ENCODE measurements at places on chromosomes 16 and 17.
A peak's percentile ranks its signal among the peaks of the same experiment; 100 is the strongest.

GRCh38 chr17:22599322-22599721 lies 907.0 kb downstream of the KCNJ18 start:
- no peak for DNase-seq

DNA sequence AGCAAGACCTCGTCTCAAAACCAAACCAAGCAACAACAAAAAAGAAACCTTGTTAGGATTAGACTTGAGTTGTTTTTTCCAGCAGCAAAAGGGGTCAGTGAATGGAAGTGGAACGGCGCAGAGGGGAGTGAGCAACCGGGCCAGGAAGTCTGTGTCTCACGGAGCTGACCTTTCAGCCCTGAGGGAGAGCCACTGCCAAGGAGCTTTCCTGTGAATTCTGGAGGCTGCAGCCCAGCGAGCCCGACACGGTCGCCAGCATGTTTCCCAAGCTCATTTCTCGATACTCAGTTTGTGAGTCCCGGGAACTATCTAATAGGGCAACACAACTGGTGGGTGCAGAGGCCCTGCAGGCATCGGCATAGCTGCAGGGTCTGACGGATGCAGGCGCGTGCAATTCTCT lies 19.6 kb downstream of the TELO2 start:
- DNase-seq = no peak

DNA sequence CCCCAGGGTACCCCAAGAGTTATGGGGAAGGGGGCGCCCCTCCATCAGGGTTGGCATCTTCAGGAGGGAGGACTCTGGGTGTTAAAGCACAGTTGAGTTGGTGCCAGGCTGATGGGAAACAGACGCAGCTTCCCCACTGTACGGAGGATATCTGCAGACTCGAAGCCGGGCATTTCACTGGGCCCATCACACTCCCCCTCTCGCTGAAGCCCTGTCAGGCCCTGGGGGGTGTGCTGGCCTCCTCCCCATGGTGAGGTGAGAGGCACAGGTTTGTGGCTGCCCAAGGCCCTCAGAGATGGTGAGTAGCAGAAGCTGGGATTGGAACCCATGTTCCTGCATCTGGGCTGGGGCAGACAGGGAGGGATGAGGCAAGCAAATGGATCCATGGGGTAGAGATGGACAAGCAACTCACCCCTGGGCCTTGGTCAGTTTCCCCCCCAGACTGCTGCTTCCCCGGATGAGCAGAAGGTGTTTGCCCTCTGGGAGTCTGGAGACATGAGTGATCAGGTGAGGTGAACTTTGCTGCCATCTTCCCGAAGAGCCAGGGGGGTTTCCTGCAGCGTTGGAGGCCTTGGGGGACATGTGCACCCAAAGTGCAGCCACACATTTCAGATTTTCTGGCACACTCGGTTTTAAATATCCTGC lies 31.0 kb downstream of the POLR3E start:
- DNase-seq = no peak

GRCh38 chr17:41329279-41329948 lies 13.9 kb upstream of the KRTAP17-1 start:
- peak; percentile 35 for DNase-seq

DNA sequence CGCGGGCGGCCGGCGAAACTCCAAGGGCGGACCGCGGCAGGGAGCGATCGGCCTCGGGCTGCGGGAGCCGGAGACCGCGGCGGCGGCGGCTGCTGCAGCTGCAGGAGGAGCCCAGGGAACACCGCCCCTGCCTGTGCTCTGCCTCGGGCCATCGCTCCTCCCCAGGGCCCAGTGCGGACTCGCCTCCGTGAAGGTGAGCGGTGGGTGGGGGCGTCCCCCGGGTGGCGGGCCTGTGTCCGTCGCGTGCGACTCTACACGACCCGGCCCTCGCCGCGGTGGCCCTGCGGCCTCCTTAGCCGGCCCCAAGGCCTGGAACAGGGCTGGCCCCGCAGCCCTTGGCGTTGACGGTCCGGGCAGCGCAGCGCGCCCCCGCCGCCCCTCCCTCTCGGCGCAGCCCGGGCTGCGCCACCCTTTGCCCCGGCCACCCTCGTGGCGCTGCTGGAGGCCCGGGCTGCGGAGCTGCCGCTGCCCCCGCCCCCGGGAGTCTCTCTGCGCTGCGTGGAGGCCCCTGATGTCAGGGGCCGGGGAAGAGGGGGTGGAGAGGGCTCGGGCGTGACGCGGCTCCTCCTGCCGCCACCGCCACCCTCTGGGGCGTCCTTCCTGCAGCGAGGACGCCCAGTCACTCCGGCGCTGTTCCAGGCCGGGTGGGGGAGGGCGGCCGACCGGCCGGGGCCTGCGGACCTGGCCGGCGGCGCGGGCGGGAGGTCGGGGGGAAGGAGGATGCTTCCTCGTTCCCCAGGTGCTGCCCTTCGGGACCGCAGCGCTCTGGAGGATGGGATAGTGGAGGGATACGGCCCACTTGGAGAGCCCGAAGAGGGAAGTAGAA lies 485 bp downstream of the DYNLL2 start:
- peak; percentile 23 for DNase-seq

DNA sequence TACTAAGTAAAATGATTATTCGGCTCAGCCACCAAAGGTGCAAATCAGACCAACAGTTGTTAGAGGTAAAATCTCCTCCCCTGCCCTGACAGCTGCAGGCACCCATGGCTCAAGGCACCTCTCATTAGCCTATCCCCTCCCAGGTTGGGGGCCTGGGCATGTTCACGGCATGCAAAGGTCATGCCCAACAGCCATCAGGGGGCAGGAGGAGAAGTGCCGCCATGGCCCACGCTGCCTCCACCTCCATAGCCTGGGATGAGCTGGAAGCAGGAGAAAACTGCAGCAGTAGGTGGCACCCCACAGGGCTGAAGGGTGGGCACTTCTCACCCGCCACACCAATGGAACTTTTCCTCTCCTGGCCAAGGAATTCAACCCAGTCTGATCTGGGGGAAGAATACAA lies 146.4 kb upstream of the COX10 start:
- DNase-seq = no peak

- DNase-seq = no peak
Observed at GRCh38 chr16:58290861-58291260, 4.0 kb downstream of the PRSS54 start.
